ENCODE measurements at places on chromosomes 6 and 20.

DNA sequence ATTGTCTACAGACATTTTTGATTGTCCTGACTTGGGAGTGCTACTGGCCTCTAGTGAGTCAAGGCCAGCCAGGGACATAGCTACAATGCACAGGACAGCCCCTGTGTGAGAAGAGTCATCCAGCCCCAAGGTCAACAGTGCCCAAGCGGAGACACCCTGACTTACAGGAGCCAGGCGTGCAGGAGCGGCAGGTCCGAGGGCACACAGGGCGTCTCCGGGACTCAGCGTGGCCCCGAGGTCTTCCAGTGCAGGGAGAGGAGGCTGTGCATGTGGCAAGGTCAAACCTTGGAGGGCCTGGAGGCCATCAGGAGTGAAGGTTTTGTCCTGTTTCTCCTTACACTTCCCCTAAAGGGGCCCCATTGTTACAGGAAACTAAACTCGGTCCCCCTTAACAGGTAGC, 41.3 kb upstream of the QKI start:
- DNase-seq, result no peak

GRCh38 chr20:24842274-24842917, 106.7 kb upstream of the CST7 start:
- no peak for DNase-seq

DNA sequence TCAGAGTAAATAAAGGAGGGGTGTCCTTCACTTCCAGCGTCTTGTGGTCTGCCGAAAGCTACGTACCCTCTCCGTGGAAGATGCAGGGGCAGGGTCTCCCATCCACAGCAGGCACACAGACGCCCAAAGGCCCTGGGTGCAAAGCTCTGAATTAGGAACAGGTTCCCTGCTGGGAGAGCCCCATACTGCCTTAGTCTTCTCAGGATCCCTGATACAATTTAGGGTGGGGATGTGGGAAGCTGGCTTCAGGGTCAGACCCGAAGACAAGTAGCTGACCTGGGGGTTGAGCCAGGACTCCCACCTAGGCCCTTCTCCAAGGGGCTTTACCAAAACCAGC, 74.1 kb downstream of the TTLL2 start:
- DNase-seq, result no peak

DNA sequence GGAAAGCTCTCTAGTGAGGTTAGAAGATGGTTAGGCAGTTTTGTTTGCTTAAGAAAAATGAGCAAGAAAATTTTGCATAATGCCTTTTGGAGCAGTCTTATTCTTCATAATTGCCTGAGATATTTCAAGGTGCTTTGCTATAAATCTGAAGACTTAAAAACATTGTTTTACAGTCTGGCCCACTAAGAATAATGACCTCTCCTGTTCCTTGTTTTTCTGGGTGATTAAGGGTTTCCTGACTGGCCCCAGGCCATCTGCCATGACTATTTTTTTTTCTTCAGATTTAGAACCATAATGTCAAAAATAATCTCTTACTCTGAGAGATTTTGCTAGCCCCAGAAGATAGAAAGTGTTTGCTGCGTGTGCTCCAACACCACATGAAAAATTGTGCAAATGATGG, 72.3 kb upstream of the CENPW start:
- DNase-seq, result no peak

DNA sequence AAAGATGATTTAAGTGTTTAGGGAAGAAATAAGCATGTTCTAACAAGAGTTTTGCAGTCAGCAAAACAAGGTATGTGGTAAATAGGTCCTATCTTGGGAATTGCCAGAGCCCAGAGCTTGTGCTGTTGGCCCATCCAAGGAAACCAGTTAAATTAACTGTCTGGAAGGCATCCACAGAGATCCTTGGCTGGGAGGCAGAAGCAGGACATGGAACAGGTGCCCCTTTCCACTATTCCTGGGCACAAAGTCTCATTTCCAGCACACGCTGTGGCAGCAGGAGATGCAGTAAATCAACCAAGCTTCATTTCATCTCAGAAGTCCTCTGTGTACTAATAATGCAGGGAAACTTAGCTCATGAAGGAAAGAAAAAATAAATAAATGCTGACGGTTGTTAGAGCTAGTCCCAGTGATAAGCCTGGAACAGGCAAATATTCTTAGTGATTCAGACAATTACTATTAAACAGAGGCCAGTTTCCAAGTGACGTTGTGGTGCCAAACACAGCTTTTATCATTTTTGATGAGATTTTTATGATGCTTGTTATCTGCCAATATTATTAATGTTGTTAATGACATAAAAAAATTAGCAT, 39.8 kb upstream of the SNAP25 start:
- DNase-seq, result no peak

DNA sequence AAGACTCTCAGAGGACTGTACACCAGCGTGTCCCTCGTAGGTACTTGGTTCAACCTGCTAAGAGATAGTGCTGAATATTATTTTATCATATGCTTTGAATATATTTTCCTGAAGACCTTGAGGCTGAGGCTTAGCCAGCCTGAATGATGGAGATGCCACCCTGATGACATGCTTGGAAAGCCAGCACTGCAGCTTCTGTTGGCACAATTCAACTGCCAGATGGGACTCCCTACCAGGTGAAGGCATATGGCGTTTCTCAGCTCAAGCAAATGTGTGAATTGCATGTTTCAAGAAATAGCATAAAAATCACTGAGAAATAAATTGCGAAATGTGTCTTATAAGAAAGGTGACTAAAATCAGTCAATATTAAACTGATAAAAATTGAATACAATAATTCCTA, 228.1 kb upstream of the CST7 start:
- DNase-seq, result no peak

DNA sequence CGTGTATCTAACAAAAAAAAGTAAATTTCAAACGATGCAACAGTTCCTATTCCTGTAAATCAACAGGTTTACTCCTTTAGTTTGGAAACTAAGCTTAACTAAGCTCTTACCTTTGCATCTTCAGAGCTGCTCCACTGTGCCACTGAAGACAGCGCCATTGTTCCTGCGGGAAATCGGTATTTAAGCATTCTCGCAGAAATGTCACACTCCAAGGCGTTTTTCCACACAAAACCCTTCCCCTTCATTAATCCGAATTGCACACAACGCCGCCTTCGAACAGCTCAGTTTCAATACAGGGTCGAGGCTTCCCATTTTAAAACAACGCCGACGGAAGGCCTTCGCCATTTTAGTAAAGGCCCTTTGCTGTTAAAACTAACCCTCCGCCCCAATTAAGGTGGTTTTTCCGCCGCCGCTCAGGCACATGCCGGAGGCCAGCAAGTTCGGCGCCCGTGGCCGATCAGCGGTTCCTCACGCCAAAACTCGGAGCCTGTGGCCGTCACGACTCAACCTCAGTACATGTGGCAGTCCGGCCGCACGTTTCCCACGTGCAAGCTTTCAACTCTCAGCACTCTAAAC, 35.4 kb upstream of the SYNCRIP start:
- DNase-seq, result peak; percentile 21

DNA sequence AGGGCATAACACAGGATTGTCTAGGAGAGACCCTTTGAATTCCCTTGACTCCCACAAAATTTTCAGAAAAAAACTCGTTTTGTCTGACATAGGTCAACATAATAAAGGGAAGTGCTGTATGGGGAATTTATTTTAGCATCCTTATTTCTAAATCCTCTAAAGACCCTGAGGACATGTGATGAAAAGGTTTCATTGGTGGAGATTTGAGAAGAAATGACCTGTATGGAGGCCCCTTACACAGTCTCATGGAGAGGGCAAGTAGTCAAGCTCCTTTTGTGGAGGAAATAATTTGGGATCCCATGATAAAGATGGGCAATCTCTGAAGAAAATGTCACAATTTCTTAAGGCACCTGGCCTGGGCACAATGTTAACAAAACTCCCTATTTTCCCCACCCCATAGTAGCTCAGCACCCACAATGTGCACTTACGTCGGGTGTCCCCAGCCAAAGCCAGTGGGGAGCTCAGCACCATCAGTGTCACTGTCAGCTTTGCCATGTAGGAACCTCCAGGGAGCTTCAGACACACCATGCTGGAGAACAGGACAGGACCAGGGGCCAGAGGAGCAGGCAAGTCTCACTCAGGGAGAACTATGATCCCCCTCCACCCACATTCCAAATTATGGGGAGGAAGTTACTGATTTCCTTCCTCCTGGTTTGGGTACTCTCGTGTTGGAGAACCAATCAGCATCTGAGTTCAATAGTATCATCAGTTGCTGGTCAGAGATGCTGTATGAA, at the start of gene HLA-DRB5:
Gene HLA-DRB5, minus strand, starts transcription at position 591 of the 734 bp plus-strand sequence. Its CDS starts 63 bp downstream, at position 528.
- DNase-seq, result no peak

GRCh38 chr6:117531346-117531745, 48.9 kb downstream of the DCBLD1 start:
- no peak for DNase-seq

GRCh38 chr20:57653546-57653900, 33.3 kb upstream of the ZBP1 start:
- DNase-seq, result no peak

GRCh38 chr6:44957156-44957555, 371.0 kb upstream of the RUNX2 start:
- DNase-seq, result no peak

- DNase-seq, result no peak
Measured at GRCh38 chr6:167855825-167856425, 29.2 kb downstream of the AFDN start.

- no peak for DNase-seq
Measured at GRCh38 chr20:58086763-58087561, 141.5 kb downstream of the ANKRD60 start.

DNA sequence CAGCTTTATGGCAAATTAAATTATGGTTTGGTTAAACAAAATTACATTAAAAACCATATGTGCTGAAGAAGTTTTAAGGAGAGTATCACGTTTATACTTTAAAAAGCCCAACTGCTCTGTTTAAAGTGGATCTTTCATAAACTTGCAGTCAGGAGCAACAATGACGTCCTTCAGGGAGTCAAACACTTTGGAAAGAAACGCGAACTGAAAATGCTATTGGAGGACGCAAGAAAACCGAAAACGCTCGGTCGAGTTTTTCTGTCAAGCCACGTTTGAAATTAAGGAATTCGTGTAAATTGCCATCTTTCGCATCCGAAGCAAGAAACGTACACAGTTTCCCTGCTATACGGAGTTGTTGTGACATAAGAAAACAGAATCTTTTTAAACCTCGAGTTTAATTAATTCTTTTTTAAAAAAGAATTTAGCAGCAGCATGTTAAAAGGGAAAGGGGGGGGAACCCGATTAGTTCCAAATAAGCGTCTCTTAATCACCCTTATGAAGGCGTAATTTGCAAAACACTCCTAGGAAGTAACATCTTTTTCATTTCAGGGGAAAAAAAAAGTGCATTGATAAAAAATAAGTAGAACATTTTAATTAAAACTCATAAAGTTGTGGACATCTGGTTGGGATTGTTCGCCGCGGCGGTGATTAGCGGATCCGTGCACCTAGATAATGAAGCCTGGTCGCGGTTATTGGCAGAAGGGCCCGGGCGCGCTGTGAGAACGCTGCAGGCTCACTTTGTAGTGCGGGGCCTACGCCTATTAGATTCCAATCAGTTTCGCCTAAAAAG, 295.4 kb downstream of the TFAP2C start:
- no peak for DNase-seq

DNA sequence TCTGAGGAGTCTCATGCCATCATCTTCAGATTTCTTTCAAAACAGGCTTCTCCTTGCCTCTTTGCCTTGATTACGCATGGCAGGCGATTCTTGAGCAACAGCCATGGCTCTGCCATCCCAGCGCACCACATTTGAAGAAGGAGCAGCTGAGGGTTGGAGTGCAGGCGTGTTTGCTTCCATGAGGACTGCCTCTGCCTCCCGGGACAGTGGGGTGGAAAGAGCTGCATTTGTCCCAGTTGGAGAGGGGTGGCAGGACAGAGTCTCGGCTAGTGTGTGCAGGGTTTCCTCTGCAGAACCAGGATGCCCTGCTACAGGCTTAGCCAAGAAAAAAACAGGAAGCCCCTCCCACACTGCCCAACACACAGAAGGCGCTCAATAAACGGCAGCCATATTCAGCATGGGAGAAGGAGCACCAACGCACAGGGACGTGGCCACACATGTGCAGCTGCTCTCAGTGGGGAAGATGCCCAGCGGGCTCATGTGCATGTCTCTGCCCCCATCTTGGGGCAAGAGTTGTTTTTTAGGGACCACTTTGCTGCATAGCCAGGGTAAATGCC, 36.6 kb downstream of the IRF4 start:
- no peak for DNase-seq

Data from stimulated activated CD4-positive, alpha-beta T cell treated with anti-CD3 and anti-CD28 coated beads, Interleukin-15, amount 100 ng/mL, for 48 hours (primary cell).